Karpas-422 (cell line): ENCODE measurements at places on chromosomes 3 and 15. TPM values are rescaled to one million over a fixed set of nuclear protein-coding genes. Genes with fewer than 3 reads are reported as not detected.

Gene ITGB5
- 0.86 and 4.7 TPM in 2 replicates for total RNA-seq

DNA sequence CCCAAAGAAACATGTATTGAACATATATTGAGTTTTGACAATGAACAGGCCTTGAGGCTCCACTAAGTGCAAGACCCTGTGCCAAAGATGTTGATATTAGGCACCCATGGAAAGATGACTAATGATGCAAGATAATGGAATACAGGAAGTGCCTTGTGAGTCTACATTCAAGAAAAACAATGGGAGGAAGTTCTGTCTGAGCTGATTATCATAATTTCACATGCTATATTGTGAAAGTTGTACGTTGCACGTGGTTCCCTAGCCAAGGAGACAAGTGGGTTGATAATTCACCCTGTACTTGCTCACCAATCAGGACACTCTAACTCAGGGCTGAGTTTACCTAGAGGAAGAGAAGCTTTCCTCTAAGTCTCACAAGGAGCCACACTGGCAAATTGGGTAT is 186.9 kb upstream of the STAC start:
- no peaks in the 10 kb centered on the region for H3K27me3 ChIP-seq
- H3K4me1 ChIP-seq = no peaks in the 10 kb centered on the region
- no peak overlapping the region for H3K27ac ChIP-seq
- DNase-seq = no peak
- H3K36me3 ChIP-seq = no peaks in the 10 kb centered on the region

GRCh38 chr3:30112902-30113484 is 493.4 kb upstream of the TGFBR2 start:
- no peak overlapping the region for H3K4me3 ChIP-seq
- H3K27ac ChIP-seq = no peak overlapping the region
- H3K4me1 ChIP-seq = no peaks in the 10 kb centered on the region

- DNase-seq = no peak
- no peak overlapping the region for H3K27ac ChIP-seq
- H3K4me1 ChIP-seq = no peaks in the 10 kb centered on the region
Observed at GRCh38 chr15:94535298-94536048, 304.1 kb downstream of the MCTP2 start.

GRCh38 chr3:27712136-27713077 is 9.7 kb downstream of the EOMES start:
- H3K4me1 ChIP-seq = peaks cover 10% of the 10 kb centered on the region
- no peaks in the 10 kb centered on the region for H3K27me3 ChIP-seq
- no peaks in the 10 kb centered on the region for H3K36me3 ChIP-seq

GRCh38 chr3:127325629-127325961 is 37.7 kb upstream of the PRR20G start:
- H3K27ac ChIP-seq = no peak overlapping the region
- H3K36me3 ChIP-seq = no peaks in the 10 kb centered on the region
- H3K4me3 ChIP-seq = no peak overlapping the region
- no peaks in the 10 kb centered on the region for H3K4me1 ChIP-seq
- DNase-seq = no peak
- H3K27me3 ChIP-seq = no peaks in the 10 kb centered on the region; the same call in 1 of the 2 replicates

- DNase-seq = peak; percentile 80
- peak overlapping the region; percentile 67 for H3K27ac ChIP-seq
- H3K27me3 ChIP-seq = no peaks in the 10 kb centered on the region
- peaks cover 28% of the 10 kb centered on the region for H3K4me1 ChIP-seq
- peaks cover 18% of the 10 kb centered on the region; the same call in 1 of the 2 replicates for H3K36me3 ChIP-seq
Observed at GRCh38 chr3:101725194-101725889, 928 bp downstream of the CEP97 start.

DNA sequence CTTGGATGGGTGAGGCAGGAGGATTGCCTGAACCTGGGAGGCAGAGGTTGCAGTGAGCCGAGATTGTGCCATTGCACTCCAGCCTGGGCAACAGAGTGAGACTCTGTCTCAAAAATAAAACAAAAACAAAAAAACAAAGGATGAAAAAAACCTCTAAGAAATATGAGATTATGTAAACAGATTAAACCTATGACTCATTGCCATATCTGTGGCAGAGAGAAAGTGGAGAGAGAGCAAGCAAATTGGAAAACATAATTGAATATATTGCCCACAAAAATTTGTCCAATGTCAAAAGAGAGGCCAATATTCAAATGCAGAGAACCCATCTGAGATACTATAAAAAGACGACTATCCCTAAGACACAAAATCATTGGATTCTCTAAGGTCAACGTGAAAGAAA is 1106.0 kb downstream of the OTOL1 start:
- no peak overlapping the region for H3K4me3 ChIP-seq
- H3K27me3 ChIP-seq = no peaks in the 10 kb centered on the region
- no peaks in the 10 kb centered on the region for H3K36me3 ChIP-seq
- no peak for DNase-seq
- H3K4me1 ChIP-seq = no peaks in the 10 kb centered on the region
- no peak overlapping the region for H3K27ac ChIP-seq
